ENCODE measurements at places on chromosomes 13 and 19.

DNA sequence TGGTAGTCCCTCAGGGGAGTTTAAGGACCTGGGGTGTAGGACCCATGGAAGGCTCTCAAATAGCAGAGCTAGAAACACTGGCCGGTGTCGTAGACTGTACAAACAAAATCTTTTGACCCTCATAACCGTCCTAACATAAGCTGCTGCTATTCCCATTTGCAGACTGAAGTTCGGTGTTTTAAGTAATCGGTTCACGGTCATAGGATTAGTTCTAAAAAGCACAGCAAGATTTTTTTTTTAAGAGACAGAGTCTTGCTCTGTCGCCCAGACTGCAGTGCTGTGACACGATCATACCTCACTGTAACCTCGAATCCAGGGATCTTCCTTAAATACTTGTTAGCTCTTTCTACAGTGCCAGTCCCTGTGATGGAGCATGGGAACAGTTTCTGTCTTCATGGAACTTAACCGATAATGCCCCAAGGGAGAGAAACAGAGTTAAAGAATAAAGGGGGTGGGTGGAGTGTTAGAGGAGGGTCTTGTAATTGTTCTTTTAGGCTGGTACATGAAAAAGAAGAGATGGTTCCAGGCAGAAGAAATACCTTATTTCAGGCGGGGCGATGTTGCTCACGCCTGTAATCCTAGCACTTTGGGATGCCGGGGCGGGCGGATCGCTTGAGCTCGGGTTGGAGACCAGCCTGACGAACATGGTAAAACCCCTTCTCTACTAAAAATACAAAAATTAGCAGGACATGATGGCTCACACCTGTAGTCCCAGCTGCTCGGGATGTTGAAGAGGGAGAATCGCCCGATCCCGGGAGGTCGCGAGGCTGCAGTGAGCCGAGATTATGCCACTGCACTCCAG is 475 bp upstream of the ZC3H4 start:
- no peak for DNase-seq

DNA sequence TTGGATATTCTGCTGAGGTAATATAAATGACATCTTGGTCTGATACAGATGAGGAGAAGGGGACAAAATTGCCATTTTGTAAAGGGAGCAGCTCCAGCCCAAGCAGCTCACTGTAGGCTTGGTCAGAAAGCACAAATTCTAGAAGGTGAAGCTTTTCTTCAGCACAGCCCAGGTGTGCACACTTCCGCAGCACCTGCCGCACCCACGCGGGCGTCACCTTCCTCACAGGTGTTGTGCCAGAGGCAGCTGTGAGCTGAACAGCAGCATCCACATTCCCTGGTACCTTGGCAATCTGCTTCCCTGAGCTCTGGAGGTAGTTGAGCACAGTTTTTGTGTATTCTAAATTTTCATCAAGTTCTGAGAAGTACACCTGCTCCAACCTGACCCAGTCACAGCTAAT is 79.0 kb downstream of the SACS start:
- DNase-seq: no peak

GRCh38 chr13:106373304-106373988 is 162.0 kb downstream of the EFNB2 start:
- DNase-seq: no peak

- no peak for DNase-seq
These were observed 100.7 kb upstream of the MCF2L start for GRCh38 chr13:112868308-112868707.

DNA sequence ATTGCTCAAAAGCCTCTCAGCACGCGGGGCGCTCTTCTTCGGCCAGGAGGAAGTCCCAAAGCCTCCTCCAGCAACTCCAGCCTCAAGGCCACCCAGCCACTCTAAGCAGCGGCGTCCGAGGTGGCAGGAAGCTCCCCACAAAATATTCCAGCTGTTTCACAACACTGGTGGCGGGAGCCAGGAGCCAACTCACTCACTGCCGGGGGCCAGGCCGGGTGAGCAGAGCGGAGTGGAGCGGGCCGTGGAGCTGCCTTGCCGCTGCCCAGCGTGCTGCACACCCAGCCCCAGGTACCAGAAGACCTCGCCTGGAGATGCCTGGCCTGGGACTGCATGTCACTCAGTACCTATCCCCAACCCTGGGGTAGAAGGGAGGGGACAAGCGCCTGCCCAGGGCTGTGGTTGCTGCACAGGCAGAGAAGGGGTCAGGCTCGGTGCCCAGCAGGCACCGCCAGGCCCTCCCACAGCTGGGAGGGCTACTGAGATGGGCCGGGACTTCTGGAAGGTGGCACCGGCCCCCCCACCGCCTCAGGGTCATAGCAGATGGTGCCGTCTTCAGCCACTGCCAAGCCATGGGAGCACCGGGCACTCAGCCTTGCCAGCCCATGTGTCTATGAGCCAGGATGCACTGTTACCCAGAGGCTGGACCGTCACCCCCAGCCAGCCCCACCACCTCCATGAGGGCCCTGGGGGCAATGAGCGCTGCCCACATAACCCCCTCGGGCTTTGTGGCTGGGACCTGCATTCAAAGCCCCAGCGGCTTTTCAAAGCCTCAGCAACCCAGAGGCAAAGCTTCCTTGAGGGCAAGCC is 59.2 kb downstream of the MLLT1 start:
- no peak for DNase-seq

- no peak for DNase-seq
These were observed 874 bp upstream of the DNM2 start for GRCh38 chr19:10717054-10717355.

GRCh38 chr13:20938302-20938701 is 35.8 kb upstream of the XPO4 start:
- DNase-seq: no peak

DNA sequence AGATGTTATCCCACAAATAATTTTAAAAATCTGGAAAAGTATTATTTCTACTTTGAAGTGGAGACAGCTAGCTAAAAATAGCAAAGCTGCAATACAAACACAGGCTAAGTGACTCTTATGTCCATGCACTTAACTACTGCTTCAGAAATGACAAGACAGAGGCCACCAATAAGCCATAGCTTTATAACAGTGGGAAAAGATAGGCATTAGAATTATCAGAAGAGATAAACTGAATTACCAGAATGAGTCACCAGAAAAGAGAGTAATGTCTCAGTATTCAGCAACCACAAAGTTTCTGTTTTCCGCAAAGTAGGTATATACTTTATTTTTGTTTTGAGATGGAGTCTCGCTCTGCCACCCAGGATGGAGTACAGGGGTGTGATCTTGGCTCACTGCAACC is 17.1 kb downstream of the CLN5 start:
- no peak for DNase-seq

GRCh38 chr13:39073983-39074382 is 35.7 kb downstream of the NHLRC3 start:
- DNase-seq: no peak

Data from T-helper 2 cell (primary cell).